Hippocampal formation (tissue), 2 donors: ENCODE measurements at places on chromosomes 7 and 10.

- DNase-seq: no peak
These were observed 44.3 kb downstream of the PLCE1 start for GRCh38 chr10:94038024-94038423.

- no peak for DNase-seq
These were observed 185.0 kb upstream of the THSD7A start for GRCh38 chr7:12017046-12017445.

GRCh38 chr7:24341691-24342413 is 57.9 kb downstream of the NPY start:
- DNase-seq: no peak

DNA sequence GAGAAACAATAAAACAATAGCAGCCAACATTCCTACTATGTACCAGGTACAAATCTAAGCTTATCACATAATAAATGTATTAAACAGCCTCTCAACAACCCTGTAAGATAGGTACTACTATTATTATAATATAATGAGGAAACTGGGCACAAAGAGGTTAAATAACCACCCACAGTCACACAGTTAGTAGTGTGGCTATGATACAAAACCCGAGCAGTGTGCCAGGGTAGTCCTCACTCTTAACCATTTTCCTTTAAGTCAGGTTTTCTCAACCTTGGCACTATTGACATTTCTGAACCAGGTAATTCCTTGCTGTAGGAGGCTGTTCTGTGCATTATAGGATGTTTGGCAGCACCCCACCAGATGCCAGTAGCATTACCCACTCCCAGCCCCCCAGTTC is 48.8 kb downstream of the DNAJC1 start:
- no peak for DNase-seq

GRCh38 chr7:134298902-134299683 is 17.6 kb downstream of the SLC35B4 start:
- DNase-seq: peak; percentile 75

GRCh38 chr7:46034056-46034768 is 113.1 kb upstream of the IGFBP3 start:
- no peak for DNase-seq

DNA sequence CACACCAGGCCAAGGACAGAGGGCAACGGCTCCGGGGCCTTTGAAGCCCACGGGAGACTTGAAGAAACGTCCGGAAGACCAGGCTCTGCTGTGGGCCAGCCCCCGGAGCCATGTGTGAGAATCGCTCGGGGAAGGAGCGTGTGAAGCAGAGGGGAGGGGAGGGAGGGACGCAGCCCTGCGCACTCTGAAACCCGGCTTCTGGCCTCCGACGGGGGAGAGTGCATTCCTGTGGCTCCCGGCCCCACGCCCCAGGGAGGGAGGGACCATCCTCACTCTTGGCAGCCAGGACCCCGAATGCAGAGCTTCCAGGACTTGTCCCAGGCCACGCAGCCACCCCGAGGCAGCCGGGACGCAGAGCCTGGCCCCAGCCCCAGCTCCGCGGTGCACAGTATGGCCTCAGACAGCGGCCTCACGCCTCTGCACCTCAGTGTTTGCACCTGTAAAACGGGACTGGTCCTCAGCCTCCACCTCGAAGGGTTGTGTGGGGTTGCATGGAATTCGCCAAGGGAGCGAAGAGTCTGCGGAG is 67.4 kb downstream of the PDGFA start:
- no peak for DNase-seq

- no peak for DNase-seq
These were observed 518.9 kb upstream of the CELF2 start for GRCh38 chr10:10498781-10499180.

- no peak for DNase-seq
These were observed 85.4 kb downstream of the ATXN7L1 start for GRCh38 chr7:105790996-105791395.

- DNase-seq: no peak
These were observed 40.3 kb downstream of the CCDC71L start for GRCh38 chr7:106620676-106621075.

GRCh38 chr7:28573651-28574301 is 161.5 kb downstream of the CREB5 start:
- no peak for DNase-seq

GRCh38 chr10:75187961-75188426 is 22.6 kb upstream of the VDAC2 start:
- DNase-seq: peak; percentile 15

DNA sequence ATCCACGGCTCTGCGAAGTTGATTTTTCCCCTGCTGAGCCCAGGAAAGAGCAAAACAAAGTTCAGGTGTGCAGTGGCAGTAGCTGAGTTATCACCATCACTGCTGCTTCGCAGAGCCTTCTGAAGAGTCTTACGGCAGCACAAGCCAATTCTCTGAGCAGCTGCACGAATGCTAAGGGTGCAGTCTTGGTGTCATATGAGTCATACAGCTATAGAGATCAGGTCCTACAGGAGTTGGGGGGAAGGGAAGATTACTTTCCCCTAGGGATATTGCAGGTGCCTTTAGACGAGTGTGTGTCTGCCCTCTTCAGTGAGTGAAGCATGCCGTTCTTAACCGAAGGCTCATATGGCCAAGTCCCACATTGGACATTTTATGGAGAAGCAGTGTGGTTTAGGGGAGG is 227.8 kb downstream of the CELF2 start:
- no peak for DNase-seq

GRCh38 chr10:103685880-103686669 is 169.3 kb downstream of the SH3PXD2A start:
- peak; percentile 61 for DNase-seq

GRCh38 chr10:78436222-78436573 is 402.5 kb downstream of the RPS24 start:
- DNase-seq: no peak

- no peak for DNase-seq
These were observed 21.9 kb upstream of the ELN start for GRCh38 chr7:74006032-74006431.

DNA sequence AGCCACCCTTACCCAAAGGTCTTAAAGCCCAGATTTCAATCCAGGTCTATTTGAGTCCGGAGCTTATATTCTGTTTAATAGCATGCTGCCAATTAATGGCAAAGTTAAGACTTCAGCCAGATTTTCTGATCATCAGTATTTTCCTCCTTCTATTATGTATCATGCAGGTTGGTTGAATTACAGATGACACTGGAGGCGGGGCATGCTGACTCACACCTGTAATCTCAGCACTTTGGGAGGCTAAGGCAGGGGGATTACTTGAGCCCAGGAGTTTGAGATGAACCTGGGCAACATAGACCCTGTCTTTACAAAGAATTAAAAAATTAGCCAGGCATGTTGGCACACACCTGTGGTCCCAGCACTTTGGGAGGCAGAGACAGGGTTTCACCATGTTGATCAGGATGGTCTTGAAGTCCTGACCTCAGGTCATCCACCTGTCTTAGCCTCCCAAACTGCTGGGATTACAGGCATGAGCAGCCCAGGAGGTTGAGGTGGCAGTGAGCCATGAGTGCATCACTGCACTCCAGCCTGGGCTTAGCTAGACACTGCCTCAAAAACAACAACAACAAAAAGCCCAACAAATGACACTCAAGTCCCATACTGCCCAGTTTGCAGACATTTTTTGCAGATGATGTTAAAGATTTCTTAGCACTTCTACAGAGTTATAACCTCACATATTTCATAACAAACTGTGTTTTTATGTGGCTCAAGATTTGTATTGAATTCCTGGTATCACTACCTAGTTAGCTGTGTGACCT is 62.5 kb downstream of the MCU start:
- no peak for DNase-seq

DNA sequence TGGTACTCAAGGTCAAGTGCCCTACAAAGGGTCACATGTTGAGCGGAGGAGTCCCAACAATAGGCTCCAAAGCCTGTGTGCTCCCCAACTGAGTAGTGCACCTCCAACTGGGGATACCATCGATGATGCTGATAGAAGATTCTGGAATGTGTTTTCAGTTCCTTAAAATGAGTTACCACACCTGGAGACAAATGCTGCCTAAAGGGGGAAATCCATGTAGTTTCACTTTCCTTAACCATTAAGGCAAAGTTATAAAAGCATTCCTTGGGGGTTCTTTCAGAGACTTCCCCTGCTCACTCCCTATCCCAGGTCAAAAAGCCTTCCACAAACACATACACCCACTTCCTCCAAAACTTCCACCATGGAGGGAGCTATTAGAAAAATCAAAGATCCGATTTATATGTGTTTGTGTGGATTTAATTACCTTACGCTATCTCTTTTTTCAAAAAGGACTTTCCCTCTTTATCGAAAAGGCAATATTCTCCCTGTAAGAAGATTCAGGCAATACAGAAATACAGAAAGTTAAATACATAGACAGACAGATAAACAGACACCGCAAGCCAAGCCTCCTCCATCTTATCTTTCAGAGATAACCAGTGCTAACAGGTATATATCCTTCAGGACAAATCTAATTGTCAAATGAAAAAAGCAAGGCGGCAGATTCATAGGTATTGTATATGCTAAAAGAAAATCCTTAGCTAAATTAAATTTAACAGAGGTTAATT is 135.9 kb upstream of the ASAH2 start:
- no peak for DNase-seq

- DNase-seq: no peak
These were observed 180.9 kb downstream of the REEP3 start for GRCh38 chr10:63702092-63702491.

- no peak for DNase-seq
These were observed 327.3 kb downstream of the HTR7 start for GRCh38 chr10:90530521-90530920.

DNA sequence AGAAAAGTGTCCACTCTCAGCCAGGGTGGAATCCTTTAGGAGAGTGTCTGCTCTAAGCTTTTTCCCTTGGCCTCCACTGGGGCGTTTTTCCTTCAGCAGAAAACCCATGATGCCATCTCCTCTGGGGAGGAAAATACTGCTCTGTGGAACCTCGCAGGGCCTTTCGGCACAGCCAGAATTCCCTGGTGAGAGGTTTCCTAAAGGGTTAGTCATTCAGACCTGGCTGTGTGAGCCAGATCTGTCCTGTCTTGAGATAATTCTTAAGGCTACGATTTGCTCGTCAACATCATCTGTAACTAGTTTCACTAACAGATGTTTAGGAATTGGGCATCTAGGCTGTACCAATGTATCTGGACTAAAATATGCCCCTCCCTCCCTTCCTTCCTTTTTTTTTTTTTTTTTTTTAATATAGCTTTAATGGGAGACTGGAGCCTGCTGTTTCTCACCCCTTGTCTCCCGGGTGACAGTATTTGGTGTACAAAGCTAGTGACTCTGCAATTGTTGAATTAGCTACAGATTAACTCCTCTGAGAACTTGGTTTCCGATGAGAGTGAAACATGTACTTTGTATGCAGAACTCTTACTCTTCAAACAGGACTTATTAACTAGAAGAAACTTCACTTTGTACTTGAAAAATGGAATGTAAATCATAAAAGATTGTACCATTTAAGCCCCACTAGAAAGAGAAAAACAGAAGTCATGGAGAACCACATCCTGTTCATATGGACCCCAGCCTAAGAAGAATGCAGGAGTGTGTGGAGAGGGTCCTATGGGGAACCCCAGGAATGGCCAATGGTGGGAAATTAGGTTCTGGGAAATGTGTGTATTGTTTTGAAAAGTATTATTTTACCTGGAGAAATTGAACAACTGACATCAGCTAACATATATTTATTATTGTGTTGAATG is 230.9 kb downstream of the CAMK1D start:
- DNase-seq: no peak

DNA sequence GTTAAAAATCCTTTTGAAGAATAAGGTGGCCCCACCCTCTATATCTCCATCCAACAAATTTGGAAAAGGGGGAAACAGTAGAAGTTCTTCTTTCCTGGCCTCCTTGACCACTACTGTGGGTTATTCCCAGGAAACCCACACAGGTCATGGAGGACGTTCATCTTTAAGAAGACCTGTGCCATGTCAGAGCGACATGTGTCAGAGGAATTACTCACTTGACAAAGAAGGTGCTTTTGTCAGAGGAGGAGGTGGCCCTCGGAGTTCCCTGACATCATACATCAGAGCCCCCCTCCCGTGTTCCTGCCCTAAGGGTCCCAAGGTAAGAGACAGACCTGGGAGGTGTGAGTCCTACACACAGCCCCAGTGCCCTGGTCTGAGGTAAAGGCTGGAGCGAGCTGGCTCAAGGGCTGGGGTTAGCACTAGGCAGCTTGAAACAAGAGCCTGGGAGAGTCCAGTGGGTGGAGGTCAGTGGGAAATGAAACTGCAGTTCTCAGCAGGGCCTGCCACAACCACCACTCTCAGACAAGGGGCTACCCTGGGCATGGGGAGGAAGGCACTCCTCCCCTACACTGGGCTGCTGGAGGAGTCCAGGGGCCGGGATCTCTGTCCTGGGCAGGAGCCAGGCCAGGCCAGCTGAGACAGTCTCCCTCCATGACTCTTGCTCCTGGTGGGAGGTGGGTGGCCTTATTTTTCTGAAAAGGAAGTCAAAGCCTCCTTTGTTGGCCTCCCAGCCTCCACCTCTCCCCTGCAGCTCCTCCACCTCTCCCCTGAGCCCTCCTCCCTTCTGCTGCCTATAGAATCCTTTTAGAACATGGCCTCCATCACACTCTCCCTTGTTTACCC is 21.8 kb upstream of the ZMIZ1 start:
- peak; percentile 34 for DNase-seq

DNA sequence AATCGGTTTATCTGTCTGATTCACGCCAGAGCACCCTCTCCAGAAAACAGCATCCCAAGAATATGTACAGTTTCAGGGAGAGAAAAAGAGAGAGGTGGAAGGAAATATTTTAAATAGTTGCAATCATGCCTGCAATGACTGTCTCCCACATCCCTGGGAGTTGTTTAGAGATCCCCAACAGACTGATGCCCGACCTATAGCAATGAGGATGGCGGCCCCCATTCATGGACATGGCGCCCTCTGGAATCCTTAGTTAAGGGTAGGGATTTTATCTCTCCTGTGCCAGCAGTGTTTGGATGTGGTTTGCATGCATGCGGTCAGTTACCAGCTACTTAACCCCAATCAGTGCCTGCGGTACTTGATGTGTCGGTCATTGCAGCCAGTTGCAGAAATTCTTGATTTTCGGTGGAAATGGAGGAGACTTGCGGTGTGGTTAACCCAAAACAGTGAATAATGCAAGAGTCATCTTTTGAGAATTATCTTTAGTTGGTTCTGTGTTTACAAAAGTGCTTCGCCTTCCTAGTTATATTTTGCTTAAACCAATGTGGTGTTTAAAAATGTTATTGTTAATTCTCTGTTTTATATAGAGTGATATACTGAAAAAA is 186.0 kb upstream of the TCF7L2 start:
- no peak for DNase-seq

DNA sequence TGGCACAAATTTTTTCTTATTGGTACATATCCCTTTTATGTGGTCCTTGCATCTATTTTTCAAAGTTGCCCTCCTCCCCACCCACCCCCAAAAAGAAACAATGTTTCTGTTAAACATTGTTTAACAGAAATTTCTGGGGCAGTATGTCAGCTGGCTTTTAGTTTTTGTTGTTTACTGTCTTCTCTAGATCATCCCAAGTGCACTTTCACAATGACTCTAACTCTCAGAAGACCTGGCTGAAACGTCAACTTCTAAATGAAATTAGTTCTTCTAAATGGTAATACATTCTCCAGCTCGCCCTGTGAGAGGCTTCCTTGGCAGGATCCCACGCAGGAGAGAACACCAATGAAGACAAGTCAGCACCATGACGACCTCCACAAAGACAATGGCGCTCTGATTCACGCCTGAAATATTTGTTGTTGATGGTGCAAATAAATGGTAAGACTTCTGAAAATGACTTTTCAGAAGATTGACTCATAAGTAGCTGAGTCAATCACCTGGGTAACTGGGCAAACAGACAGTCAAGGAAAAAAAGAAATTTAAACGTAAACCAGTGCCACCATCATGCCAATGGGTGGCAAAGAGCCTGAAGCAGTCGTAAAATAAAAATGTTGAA is 293.7 kb downstream of the FZD1 start:
- DNase-seq: no peak

- DNase-seq: no peak
These were observed 8.3 kb downstream of the XPNPEP1 start for GRCh38 chr10:109914966-109915365.

- no peak for DNase-seq
These were observed 19.6 kb upstream of the AGMO start for GRCh38 chr7:15581352-15581951.
